ENCODE measurements at places on chromosomes 7 and 10. TPM values are rescaled to one million over a fixed set of nuclear protein-coding genes. Genes with fewer than 3 reads are reported as not detected.

Gene NRBF2
- 59.7 TPM for total RNA-seq

Gene BCL7B
- total RNA-seq, result 20.6 TPM

Gene CFAP69
- total RNA-seq, result 2.1 TPM

Gene CCNY
- 59.4 TPM for total RNA-seq

Gene ASB15
- total RNA-seq, result not detected

Gene PDZD7
- total RNA-seq, result 1.4 TPM

Gene EMX2
- not detected for total RNA-seq

Gene IFIT2
- 6.4 TPM for total RNA-seq

Gene STRIP2
- total RNA-seq, result 9.6 TPM

Gene PRLHR
- not detected for total RNA-seq

Gene SPDYE17
- total RNA-seq, result not detected

Gene HSPA12A
- total RNA-seq, result 9.1 TPM
